ENCODE measurements at places on chromosomes 6 and 20.

- DNase-seq = peak; percentile 97
Measured at GRCh38 chr20:37192137-37192854, 12.9 kb upstream of the MROH8 start.

- DNase-seq = no peak
Measured at GRCh38 chr6:111662794-111663593, 57.3 kb upstream of the TRAF3IP2 start.

DNA sequence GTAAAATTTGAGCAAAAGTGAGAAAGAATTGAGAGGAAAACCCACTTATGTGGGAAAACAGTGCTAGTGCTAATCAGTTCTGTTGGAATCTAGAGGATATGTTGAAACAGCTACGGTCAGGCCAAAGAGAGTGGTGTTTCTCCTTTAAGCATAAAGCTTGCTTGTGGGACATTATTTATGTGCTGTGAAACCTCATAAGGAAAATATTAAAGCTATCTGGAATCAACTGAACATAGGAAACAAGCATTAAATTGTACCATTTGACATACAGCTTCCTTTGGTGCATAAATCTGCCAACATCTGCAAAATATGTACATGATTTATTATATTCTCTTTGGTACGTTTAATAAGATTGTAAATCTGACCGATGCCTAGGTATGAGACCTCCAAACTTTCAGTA lies 182.5 kb upstream of the PDE10A start:
- no peak for DNase-seq

DNA sequence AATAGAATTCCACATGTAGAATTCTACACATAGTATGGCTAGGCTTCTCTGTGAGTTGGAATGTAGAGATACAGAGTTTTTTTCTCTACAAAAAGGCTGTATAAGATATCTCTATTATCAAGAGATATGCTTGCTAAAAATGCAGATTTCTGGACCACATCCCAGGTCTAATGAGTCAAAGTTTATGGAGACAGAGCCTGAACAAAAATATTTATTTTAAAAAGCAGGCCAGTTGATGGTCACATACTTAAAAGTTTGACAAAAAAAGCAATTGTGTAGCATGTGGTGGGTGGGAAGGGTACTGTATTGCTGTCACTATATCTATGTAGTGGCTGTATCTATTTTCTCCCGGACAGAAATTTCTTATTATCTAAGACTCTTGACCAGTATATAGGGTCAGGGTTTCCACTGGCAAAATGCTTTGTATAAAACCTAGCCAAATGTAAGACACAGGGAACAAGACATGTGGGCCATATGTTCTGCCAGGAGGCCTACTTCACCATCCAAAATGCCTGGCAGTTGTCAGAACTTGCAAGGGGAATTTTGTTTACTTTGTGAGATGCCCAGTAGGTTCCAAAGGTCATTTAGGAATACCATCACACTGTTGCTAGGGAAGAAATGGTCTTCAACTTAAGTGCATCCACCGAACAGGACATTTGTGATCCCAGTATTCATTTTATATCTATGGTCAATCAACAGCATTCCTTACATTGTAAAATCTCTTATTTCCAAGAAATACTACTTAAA lies 60.6 kb downstream of the SHPRH start:
- no peak for DNase-seq

DNA sequence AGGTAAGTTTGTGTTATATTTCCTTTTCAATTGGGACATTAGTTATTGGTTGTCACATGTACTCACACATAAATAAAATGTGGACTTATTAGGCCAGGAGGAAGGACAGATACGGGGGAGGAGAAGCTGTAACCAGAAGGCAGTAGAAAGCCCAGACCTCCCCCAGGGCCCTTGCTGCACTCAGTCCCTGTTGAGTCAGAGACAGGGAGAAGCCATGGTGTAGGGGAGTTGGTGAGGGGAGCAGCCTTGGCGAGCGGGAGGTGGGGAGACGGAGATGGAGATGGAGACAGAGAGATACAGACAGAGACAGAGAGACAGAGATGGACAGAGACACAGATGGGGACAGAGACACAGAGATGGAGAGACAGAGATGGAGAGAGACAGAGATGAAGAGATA lies 263.2 kb downstream of the DLL1 start:
- no peak for DNase-seq

GRCh38 chr6:161044335-161044734 lies 52.8 kb downstream of the MAP3K4 start:
- DNase-seq = no peak

- DNase-seq = no peak
Measured at GRCh38 chr6:47241742-47242482, 67.8 kb downstream of the TNFRSF21 start.

GRCh38 chr6:41278699-41279405 lies 7.6 kb downstream of the TREM1 start:
- DNase-seq = no peak

DNA sequence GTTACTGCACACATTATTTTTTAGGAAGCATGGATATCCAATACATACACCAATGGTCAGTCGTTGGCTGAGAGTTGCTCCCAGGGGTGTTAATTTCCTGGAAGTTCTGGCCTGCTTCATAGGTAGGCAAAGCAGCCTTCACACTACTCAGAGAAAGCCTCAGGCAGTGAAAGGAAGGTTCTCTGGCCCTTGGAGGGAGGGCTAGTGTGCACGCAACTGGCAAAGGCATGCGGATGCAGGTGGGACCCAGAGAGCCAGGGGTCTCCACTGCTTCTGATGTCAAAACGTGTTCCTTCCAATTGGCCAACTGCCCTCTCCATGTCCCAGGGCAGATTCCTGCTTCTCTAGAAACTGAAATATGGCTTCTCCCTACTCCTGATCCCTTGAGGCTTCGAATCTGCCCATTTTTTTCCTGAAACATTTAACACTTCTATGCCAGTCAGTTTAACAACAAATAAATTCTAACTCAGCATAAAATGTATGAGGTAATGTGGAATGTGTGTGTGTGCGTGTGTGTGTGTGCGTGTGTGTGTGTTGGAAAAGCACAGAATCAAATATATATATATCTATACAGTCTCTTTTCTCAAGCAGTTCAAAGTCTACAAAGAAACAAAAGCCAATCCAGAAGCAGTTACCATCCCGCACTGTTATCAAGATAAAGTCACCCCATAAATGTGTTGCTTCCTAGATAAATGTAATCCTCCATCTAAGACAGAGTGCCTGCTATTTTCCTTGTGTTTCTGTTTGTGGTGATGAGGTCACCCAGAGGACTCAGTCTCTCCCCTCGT lies 94.0 kb upstream of the HIVEP1 start:
- no peak for DNase-seq

DNA sequence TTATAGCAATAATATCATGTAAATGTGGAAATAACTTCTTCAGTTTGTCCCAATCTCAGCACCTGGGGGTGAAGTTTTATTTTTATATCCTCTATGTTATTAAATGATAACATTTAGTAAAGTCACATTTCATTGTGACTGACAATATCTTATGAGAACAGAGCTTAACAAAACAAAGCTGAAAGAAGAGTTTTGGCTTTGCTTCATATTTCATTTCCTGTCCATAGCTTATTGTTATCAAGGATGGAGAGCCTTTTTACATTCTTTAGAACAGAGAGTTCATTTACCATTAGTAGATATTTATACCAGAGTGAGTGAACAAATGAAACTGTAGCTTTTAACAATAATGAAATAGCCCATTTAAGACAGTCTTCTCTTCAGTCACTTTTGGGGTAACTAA lies 231.9 kb upstream of the SGK1 start:
- DNase-seq = no peak

- DNase-seq = no peak
Measured at GRCh38 chr6:48031711-48032110, 79.3 kb downstream of the PTCHD4 start.

- peak; percentile 14 for DNase-seq
Measured at GRCh38 chr6:105819745-105820144, 266.4 kb upstream of the PRDM1 start.

- DNase-seq = no peak
Measured at GRCh38 chr6:54716010-54716409, 130.6 kb upstream of the FAM83B start.

DNA sequence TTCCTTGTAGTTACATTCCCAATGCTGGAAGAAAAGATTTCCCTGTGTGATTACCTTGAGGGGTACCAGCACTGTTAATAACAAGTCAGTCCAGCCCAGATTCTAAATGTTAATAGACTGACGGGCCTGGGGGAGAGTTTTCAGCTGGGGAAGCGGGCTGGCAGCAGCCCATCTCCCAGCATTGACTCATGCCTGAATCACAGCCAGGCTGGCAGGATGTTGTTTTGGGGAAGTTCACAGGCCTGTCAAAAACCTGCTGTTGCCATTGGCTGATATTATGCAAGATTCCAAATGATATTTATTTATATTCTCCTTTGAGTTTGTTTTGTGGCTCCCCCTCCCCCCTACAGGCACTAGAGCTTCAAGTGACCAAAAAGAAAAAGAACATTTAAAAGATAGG lies 213.9 kb upstream of the CNR1 start:
- peak; percentile 25 for DNase-seq

DNA sequence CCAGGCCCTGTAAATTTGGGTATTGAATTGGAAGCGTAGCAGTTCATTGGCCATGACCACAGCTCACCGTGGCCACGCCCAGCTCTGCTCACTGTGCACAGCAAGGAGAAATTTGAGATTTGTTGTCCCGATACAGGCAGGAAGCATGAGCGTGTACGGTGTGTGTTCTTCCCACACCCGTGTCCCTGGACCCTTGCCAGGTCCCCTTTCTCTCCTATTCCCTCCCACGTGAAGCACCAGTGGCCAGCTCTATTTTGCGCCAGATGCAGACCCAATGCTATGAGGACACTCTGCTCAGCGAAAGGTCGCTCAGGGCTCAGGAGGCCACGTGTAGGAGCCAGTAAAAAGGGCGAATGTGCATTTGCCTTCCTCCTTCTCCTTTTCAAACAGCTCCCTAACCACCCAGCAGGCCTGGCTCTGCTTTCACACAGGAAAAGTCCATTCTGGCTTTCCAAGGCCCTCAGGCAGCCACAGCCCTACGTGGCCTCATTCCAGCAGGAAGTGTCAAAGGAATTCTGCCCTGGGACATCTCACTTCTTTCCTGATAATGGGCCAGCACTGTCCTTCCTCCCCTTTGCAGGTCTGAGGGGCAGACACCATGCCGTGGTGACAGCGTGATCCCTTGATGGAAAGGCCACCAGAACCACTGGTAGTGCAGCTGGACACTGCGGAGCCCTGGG lies 499.2 kb upstream of the CDH4 start:
- no peak for DNase-seq

GRCh38 chr20:24970030-24970553 lies 21.0 kb downstream of the CST7 start:
- no peak for DNase-seq

- DNase-seq = no peak
Measured at GRCh38 chr6:884570-884969, 191.6 kb upstream of the EXOC2 start.

DNA sequence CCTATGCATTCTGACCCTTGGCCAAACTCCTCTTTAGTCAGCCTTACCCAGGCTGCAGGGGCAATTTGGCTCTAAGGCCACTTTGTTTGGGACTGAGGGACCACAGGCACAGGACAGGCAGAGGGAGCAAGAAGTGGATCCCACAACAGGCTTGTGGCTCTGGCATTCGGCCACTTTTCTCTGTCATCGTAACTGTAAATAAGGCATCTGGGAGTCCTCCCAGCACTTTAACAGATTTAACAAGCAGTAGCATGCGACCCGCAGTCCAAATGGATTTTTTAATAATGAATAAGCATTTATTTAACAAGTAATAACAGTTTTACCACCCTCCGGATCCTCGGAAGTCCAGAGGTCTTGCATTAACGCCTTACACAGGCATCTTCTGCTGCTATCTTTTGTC lies 16.1 kb upstream of the CDH22 start:
- DNase-seq = no peak

All from globus pallidus (tissue), 1 donor.